IPS DF 6.9 (cell line): ENCODE measurements at places on chromosomes 11 and 22.

- no peak overlapping the region; the same call in 1 of the 2 replicates for H3K4me3 ChIP-seq
- no peaks in the 10 kb centered on the region; the same call in 1 of the 2 replicates for H3K27me3 ChIP-seq
- H3K27ac ChIP-seq: no peak overlapping the region
- H3K36me3 ChIP-seq: no peaks in the 10 kb centered on the region
- DNase-seq: no peak
Observed at GRCh38 chr22:45645150-45645525, 26.5 kb upstream of the ATXN10 start.

GRCh38 chr11:30143098-30143705, 87.6 kb upstream of the FSHB start:
- H3K4me3 ChIP-seq: no peak overlapping the region
- no peak overlapping the region for H3K27ac ChIP-seq
- H3K36me3 ChIP-seq: no peaks in the 10 kb centered on the region
- H3K27me3 ChIP-seq: no peaks in the 10 kb centered on the region

DNA sequence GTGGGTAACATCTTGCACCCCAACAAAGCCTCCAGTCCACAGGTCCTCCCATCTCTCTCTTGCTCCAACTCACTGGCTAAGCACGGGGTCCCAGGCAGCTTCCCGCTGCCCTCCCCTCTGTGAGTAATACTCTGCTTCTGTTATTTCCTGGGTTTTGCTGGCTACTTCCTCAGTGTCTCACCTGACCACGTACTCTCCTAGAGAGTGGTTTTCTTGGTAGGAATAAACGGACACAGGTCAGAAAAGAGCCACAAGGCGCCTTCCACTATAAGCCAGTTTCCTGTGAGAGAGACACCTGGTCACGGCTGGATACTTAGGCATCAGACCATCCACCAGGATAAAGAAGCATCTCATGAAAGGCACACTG, 36.0 kb downstream of the ARRB1 start:
- no peaks in the 10 kb centered on the region for H3K36me3 ChIP-seq
- no peak for DNase-seq
- H3K27ac ChIP-seq: no peak overlapping the region
- no peak overlapping the region for H3K4me3 ChIP-seq
- H3K4me1 ChIP-seq: peaks cover 2% of the 10 kb centered on the region; the same call in 1 of the 2 replicates
- H3K27me3 ChIP-seq: no peaks in the 10 kb centered on the region

DNA sequence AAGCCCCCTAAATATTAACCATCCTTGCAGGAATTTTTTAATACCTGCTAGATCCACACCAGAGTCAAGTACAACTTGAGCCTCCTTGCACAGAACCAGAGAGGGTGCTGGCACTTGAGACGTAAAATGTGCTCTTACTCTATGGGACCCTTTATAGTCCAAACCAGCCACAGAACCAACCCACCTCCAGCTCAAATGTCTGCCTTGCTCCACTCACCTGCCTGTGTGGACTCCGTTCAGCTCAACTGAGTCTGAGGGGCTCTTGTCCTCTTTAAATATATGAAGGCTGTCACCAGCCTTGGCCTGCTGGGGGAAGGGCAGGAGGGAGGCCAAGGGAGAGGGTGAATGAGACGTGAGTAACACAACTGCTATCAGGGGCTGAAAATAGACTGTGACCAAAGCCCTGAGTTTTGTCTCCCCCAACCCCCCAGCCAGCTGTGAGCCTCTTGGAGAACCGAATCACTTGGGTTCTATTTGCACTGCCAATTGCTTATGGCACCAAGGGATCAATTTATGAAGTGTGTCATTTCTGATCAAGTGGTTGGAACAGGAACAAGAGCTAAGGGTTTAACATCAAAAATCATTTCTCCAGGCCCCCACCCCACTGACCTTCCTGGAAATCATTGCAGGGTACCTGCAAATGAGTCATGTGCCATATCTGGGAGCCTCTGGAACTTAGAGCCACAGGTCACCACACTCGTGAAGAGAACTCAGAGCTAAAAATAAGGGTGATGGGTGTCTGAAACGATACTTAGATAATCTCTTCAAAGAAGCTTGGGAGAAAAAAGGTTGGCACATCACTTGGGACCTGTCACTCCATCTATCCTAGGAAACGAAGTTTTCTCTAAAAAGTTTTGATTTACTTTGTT, at the start of gene CSRP3:
TSS of gene CSRP3 (minus strand) at position 247 of the 869 bp plus-strand sequence. CDS start 9,535 bp downstream, outside the sequence.
- H3K4me3 ChIP-seq: no peak within 1 kb of the TSS
- DNase-seq: no peak
- no peaks in the 10 kb centered on the region for H3K4me1 ChIP-seq
- H3K27ac ChIP-seq: no peak within 1 kb of the TSS

- no peaks in the 10 kb centered on the region for H3K27me3 ChIP-seq
- H3K36me3 ChIP-seq: no peaks in the 10 kb centered on the region
- peaks cover 2% of the 10 kb centered on the region; the same call in 1 of the 2 replicates for H3K4me1 ChIP-seq
- DNase-seq: no peak
- no peak overlapping the region for H3K4me3 ChIP-seq
- no peak overlapping the region for H3K27ac ChIP-seq
Observed at GRCh38 chr11:14184028-14184940, 174.7 kb downstream of the RRAS2 start.

DNA sequence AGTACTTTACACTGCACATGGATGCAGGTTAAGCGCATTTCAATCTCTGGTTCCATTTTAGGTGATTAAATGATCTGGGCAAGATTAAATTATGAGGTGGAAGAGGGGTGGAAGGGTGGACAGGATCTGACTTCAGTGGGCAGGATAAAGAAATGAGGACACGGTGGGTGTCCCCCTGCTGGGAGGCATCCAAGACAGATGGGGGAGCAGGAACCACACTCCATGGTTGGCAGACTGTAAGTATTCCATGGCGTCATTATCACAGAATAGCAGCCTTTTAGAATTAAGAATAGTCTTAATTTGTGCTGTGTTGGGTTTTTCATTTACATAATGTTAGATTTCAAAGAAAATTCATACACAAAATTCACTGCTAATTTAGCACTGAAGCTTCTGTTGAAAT, 7.6 kb upstream of the SORL1 start:
- H3K4me3 ChIP-seq: no peak overlapping the region
- H3K36me3 ChIP-seq: no peaks in the 10 kb centered on the region
- no peak for DNase-seq
- H3K27ac ChIP-seq: no peak overlapping the region
- H3K4me1 ChIP-seq: no peaks in the 10 kb centered on the region
- H3K27me3 ChIP-seq: no peaks in the 10 kb centered on the region

DNA sequence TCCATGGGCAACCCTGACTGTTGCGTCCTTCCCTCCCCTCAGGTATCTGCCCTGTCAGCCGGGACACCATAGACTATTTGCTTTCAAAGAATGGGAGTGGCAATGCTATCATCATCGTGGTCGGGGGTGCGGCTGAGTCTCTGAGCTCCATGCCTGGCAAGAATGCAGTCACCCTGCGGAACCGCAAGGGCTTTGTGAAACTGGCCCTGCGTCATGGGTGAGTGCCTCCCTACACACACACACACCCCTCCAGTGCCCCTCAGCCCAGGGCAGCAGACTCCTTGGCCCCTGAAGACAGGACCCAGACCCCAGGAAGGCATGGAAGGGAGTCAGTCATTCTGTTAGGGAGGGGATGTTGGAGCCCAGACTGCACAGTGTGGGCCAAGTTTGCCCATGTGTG, 17.9 kb upstream of the UVRAG start:
- H3K4me3 ChIP-seq: no peak overlapping the region
- H3K36me3 ChIP-seq: no peaks in the 10 kb centered on the region
- no peaks in the 10 kb centered on the region for H3K27me3 ChIP-seq
- no peak for DNase-seq

DNA sequence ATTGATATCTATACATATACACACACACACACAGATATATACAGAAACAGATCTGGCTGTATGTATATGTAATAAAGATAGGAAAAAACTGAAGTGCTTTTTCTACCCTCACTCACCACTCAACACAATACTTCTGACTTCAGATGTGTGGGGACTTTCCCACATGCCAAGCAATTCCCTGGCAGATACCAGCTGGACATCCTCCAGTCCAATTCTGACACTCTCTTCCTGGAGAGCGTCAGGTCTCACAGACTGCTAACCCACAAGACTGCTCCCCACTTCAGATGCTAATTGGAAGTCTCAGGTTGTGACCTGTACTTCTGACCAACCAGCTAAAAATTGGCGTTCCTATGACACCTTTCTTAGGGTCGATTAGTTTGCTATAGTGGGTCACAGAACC, 140.6 kb downstream of the ATG16L2 start:
- no peaks in the 10 kb centered on the region for H3K36me3 ChIP-seq
- no peak overlapping the region for H3K4me3 ChIP-seq
- no peak for DNase-seq
- H3K27me3 ChIP-seq: no peaks in the 10 kb centered on the region
- no peak overlapping the region for H3K27ac ChIP-seq
- H3K4me1 ChIP-seq: no peaks in the 10 kb centered on the region

DNA sequence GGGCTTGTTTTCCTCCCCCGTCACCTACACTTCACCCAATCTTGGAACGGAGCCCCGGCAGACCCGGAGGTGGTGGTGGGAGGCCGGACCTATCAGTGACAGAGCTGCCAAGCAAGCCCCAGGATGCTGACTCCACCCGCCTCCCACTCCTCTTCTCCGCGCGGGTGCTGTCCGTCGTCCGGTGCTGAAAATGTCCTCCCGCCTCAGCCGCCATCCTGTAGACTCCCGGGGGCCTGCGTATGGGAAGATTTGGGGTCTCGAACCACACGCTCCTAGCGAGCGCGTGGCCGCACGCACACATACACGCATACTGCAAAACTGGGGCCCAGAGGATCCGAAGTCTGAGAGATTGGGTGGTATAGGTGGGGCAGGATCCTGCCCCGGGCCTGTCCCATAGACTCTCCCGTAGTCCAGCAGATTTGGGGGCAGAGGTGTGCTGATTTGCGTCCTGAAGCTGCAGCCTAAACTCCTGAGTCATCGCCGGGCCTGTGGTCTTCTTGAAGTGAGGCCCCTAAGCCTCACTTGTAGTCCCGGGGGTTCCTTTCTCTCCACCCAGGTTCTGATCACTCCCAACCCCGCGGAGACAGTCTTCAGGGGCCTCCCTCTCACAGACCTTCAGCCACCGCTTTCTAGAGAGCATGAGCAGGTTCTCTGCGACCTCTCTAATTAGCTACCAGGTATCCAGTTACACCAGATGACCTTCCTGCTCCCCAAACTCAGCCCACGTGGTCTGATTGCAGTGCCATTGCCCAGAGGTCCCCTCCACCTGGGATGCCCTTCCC, 796 bp upstream of the YIF1A start:
- H3K4me1 ChIP-seq: peaks cover 3% of the 10 kb centered on the region; the same call in 1 of the 2 replicates
- H3K36me3 ChIP-seq: 0 out of 2 replicates have a peak, but pooled peaks cover 4% of the 10 kb centered on the region
- peaks cover 3% of the 10 kb centered on the region; the same call in 1 of the 2 replicates for H3K27me3 ChIP-seq
- H3K4me3 ChIP-seq: peak overlapping the region; percentile 51; the same call in 1 of the 2 replicates
- no peak for DNase-seq

GRCh38 chr11:65418431-65418680, 4.2 kb upstream of the NEAT1 start:
- DNase-seq: no peak
- H3K4me1 ChIP-seq: peaks cover 23% of the 10 kb centered on the region
- no peaks in the 10 kb centered on the region for H3K36me3 ChIP-seq
- H3K27me3 ChIP-seq: no peaks in the 10 kb centered on the region

- no peaks in the 10 kb centered on the region for H3K36me3 ChIP-seq
- no peak for DNase-seq
- no peak overlapping the region for H3K27ac ChIP-seq
- H3K4me1 ChIP-seq: no peaks in the 10 kb centered on the region; the same call in 1 of the 2 replicates
Observed at GRCh38 chr22:26041931-26042330, 127.3 kb upstream of the SEZ6L start.

GRCh38 chr11:119342023-119342300, 1.3 kb upstream of the C1QTNF5 start:
- no peaks in the 10 kb centered on the region for H3K36me3 ChIP-seq
- H3K27me3 ChIP-seq: peaks cover 16% of the 10 kb centered on the region
- no peak overlapping the region for H3K4me3 ChIP-seq
- no peak for DNase-seq

DNA sequence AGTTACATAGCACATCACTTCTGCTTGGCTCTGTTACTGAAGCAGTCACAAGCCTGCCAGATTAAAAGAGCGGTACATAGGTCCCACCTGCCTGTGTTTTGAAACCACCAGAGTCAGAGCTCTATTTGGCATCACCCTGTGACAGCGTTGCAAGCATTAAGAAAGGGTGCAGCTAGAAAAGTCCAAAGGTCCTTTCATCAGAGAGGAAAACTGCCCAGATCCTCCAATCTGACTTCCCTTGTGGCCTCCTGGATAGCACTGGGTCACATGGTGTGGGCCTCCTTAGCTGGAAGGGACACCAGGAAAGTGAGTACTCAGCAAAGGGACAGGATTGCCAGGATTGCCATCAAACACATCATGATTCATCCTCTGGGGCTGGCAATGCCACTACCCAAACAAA, 22.9 kb downstream of the STX3 start:
- no peak overlapping the region for H3K27ac ChIP-seq
- no peak overlapping the region for H3K4me3 ChIP-seq
- no peaks in the 10 kb centered on the region for H3K27me3 ChIP-seq
- DNase-seq: no peak
- no peaks in the 10 kb centered on the region for H3K4me1 ChIP-seq
- H3K36me3 ChIP-seq: no peaks in the 10 kb centered on the region

- no peak for DNase-seq
- no peak overlapping the region for H3K4me3 ChIP-seq
Observed at GRCh38 chr11:88521399-88521798, 183.9 kb upstream of the CTSC start.

DNA sequence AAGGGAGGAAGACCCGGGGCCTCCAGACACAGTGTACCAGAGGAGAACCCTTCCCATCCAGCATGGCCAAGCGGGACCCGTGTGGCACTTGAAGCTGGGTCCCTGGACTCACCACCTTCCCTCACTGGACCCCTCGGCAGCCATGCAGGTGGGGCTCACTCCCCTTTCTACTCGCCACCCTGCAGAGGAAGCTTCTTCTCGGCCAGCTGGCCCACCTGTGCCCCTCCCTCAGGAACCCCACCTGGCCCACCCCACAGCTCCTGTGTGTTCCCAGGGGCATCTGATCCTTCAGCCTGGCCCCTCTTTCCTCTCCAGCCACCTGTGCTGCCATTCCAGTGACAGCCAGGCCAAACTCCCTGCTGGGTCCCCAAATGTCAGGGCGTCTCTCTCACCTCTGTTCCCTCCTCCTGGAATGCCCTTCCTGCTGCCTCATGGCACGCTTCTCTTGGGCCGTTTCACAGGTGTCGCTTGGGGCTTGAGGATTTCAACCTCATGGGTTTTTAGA, 38.0 kb downstream of the IGF2 start:
- no peaks in the 10 kb centered on the region for H3K27me3 ChIP-seq
- no peak overlapping the region for H3K4me3 ChIP-seq
- no peak for DNase-seq
- H3K4me1 ChIP-seq: peaks cover 8% of the 10 kb centered on the region

DNA sequence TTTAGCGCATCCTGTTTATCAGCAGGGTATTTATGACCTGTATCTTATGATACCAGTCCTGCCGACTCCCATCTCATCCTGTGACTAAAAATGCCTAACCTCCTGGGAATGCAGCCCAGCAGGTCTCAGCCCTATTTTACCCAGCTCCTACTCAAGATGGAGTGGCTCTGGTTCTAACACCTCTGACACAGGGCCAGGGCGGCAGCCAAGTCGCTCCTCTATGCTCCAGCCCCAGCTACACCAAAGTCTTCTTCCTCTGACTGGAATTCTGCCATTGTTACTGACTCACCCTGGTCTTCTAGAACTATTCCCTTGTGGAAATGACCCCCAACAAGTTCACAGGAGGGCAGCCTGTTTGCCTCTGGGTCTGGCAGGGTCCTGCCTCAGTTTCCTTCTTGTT, 7.9 kb upstream of the C1QTNF6 start:
- no peaks in the 10 kb centered on the region for H3K36me3 ChIP-seq
- H3K4me1 ChIP-seq: 0 out of 2 replicates have a peak, but pooled peaks cover 3% of the 10 kb centered on the region
- H3K27me3 ChIP-seq: no peaks in the 10 kb centered on the region; the same call in 1 of the 2 replicates
- DNase-seq: no peak
- no peak overlapping the region for H3K4me3 ChIP-seq
- H3K27ac ChIP-seq: no peak overlapping the region

- no peak for DNase-seq
- no peak overlapping the region for H3K27ac ChIP-seq
- H3K4me1 ChIP-seq: peaks cover 4% of the 10 kb centered on the region; the same call in 1 of the 2 replicates
- no peaks in the 10 kb centered on the region for H3K27me3 ChIP-seq
Observed at GRCh38 chr11:16909359-16910035, 104.7 kb downstream of the PLEKHA7 start.
